ENCODE measurements at places on chromosomes 2 and 18.

GRCh38 chr2:102422910-102423309 lies at the start of gene IL18RAP:
IL18RAP (plus strand) TSS chr2:102423160; CDS start chr2:102423278, 118 bp downstream.
- DNase-seq, result no peak

- no peak for DNase-seq
Measured at GRCh38 chr18:59923539-59924196, 23.9 kb downstream of the PMAIP1 start.

DNA sequence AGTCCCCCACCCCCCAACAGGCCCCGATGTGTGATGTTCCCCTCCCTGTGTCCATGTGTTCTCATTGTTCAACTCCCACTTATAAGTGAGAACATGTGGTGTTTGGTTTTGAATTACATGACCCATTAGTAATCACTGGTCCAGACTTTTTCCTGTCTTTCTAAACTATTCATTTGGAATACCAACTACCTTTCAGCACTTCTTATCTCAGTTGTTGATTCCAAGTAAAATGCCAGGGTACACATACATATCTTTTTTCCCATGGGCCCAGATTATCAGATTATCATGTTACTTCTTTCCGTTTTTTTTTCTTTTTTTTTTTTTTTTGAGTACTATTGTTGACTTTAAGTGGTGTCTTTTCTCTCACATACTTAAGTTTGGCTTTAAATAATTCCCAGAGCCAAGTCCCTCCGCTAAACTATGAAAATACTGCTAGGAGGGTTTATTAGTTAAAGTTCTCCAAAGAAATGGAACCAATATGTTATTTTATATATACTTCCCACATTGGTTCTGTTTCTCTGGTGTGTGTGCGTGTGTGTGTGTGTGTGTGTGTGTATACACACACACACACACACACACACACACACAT lies 389.3 kb downstream of the IRS1 start:
- no peak for DNase-seq

DNA sequence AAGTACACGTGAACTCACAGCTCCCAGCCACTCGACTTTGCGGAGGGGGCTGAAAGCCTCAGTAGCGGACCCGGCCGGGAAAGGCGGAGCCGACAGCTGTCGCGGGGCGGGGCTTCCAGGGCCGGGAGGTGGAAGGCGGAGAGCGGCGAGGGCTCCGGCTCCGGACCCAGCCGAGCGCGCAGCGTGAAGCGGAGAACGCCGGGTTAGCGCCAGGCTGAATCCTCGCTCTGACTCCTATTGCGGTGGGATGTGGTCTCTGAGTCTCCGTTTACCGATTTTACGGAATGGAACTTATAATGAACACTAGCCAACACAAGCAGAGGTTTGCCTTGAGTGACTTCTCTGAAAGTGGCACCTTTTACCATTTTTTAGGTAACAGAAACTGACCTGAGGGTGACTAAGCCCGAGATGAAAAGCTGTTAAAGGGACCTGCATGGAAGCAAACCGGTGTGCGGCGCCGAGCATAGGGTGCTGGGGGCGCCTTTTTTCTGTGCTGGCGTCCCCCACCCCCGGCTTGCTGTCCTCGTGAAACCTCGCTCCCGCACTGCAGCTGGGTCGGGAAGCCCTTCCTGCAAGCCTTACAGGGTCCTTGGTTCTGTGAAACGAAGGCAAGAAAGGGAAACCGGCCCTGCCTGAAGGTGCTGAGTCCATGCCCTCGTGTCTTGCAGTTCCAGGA lies 72.9 kb downstream of the EN1 start:
- DNase-seq, result no peak

GRCh38 chr2:231290321-231291015 lies 92.0 kb downstream of the ARMC9 start:
- no peak for DNase-seq

DNA sequence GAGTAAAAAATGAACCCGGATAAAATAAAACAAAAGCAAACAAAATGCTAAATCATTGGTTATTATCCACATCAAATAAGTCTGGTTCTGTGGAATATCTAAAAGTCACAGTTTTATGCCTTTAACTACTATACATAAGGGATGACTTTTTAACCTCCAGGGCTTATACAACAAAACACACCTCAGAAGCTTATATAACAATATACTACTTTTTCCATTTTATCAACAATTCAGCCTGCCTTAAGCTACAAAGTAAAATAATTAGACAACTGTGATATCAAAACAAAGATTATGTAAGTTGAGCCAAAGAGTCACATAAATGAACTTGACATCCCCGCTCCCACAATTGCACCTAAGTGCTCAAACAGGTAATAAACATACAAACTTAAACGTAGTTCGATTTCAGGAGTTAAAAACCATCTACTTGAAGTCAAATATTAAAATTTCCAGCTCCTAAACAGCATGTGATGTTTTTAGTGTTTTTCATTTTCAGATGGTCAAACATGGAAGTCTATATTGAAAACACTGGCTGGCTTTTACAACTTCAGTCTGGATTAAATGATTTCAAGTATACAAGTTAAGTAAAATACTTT lies 54.7 kb downstream of the ATIC start:
- no peak for DNase-seq

DNA sequence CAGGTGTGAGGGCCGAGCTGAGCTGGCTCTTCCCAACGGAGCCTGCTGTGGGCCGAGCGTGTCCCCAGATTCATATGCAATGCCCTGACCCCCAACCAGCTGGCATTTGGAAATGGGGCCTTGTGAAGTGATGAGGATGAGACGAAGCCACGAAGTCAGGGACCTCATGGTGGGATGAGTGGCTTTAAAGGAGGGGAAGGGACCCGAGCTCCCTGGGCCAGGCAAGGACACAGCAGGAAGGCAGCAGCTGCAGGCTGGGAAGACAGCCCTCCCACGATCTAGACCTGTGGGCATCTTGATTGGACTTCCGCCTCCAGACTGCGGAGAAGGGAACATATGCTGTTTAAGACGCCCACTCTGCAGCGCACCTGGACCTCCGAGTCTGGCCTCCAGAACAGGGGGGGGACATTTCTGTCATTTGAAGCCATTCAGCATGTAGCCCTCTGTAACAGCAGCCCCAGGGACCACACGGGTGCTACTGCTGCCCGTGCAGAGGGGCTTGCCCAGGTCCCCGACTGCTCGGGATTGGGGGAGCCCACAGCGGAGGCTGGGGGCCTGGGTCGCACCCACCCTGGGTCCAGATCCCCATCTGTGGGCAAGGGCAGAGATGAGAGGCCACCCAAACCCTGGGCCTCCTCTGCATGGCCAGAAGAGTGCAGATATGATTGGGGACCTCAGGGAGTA lies 27.2 kb downstream of the KIF1A start:
- no peak for DNase-seq

DNA sequence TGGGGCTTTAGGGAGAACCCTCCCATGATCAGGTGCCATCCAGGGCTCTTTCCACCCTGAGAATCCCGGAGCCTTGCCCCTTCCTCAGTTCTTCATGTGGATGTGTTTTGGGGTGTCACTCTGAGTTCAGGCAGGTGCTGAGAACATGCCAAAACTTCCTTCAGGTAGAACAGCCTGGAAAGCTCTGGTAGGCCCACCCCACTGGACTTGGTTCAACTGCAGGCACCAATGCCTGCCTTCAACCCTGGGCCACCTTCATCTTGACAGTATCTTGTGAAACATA lies 85.8 kb downstream of the EPAS1 start:
- DNase-seq, result no peak

- DNase-seq, result peak; percentile 63
Measured at GRCh38 chr2:24586955-24587354, 95.9 kb downstream of the NCOA1 start.

DNA sequence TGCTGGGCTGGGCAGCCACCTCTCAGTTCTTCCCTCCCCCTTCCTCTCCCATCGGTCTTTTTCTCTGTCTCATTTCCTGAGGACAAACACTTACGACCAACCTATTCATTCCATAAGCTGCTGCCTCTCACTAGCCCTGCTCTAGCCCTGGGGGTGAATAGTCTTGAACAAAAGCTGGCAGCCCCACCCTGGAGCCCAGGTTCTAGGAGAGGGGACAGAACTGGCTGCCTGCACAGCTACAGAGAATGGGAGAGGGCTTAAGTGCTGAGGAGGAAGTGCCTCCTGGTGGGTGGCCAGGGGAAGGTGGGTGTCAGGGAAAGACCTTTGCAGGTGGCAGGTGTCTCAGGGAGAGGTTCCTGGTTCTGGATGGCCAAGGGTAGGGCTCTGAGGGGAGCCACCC lies 22.8 kb downstream of the ANO7 start:
- no peak for DNase-seq

DNA sequence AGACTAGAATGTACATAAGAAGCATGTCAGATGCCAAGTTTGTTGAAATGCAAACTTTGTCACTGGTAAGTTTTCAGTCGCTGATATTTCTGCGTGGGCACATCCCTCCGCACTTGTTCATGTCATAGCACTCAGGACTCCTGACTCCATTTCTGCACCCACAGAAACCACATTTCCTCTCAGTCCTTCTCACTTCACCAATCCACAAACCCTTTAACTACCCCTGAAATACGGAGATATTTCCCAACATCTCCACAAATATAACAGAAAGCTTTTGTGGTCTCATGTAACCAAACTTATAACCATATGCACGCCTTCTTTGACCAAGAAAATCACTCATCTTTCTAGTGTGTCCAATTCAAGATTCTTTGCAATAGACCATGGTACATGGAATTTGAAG lies 276.9 kb upstream of the ERBB4 start:
- DNase-seq, result no peak

- no peak for DNase-seq
Measured at GRCh38 chr18:7894592-7894991, 327.5 kb downstream of the PTPRM start.

- no peak for DNase-seq
Measured at GRCh38 chr2:112793449-112793978, 9.2 kb upstream of the IL1A start.

DNA sequence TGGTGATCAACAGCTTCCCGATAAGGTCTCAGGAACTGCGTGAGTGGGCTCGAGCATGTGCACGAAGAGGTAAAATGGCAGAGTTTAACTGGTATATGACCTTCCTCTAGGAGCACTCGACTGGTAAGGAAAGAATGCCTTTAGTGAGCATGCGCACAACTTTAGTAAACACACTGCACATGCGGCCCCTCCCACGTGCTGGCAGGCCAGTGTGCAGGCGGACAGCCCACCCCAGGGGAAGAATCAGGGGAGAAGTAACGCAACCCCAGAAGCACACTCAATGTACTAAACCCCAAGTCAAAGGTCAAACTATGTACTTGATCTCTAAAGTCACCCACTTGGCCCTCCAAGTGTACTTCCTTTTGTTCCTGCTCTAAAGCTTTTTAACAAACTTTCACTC lies 28.7 kb upstream of the SLC25A52 start:
- no peak for DNase-seq

DNA sequence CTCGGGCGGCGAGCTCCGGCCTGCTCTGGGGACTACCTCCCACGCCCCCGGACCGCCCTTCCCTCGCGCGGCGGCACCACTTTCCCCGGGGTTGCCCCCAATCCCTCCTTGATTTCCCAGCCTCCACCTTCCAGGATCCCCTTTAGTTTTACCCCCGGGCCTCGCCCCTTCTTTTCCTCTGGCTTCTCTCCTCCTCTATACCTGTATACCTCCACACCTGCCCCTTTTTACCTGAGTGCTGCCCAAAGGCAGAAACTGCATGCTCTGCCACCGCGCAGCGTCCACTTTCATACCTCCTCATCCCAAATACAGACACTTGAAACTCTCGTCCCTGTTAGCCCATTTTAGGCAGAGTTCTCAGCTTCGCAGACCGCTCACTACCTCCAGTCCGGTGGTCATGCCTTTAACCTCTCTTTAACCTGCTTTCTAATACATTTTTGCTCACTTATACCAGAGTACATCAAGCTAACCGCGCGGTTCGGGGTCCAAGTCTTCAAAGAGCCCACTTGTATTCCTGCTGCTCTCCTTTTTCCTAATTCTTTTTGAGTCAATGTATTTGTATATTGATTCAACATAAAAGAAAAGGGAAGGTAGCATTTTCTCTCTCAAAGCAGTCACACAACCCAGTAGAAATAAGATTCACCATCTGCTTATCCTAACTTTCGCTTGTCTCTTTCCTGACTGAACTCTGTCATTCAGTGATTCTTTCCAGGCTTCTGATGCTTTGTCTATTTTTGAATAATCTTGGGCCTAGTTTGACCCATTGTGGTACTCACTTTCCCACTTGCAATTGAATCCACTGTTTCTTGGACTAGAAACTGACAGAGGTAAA lies 901 bp downstream of the SPOPL start:
- no peak for DNase-seq

GRCh38 chr2:168247341-168248261 lies at the start of gene STK39:
STK39 (minus strand) TSS chr2:168247595; CDS start chr2:168247435, 160 bp downstream.
- DNase-seq, result peak; percentile 73

GRCh38 chr2:9391961-9392720 lies 31.2 kb downstream of the ITGB1BP1 start:
- no peak for DNase-seq

GRCh38 chr18:7814754-7815315 lies 247.7 kb downstream of the PTPRM start:
- DNase-seq, result no peak

- no peak for DNase-seq
Measured at GRCh38 chr2:71347517-71347916, 15.9 kb downstream of the ZNF638 start.

- no peak for DNase-seq
Measured at GRCh38 chr2:168566974-168567665, 111.0 kb downstream of the CERS6 start.

GRCh38 chr2:232458661-232459418 lies 2.9 kb downstream of the ALPI start:
- DNase-seq, result no peak

DNA sequence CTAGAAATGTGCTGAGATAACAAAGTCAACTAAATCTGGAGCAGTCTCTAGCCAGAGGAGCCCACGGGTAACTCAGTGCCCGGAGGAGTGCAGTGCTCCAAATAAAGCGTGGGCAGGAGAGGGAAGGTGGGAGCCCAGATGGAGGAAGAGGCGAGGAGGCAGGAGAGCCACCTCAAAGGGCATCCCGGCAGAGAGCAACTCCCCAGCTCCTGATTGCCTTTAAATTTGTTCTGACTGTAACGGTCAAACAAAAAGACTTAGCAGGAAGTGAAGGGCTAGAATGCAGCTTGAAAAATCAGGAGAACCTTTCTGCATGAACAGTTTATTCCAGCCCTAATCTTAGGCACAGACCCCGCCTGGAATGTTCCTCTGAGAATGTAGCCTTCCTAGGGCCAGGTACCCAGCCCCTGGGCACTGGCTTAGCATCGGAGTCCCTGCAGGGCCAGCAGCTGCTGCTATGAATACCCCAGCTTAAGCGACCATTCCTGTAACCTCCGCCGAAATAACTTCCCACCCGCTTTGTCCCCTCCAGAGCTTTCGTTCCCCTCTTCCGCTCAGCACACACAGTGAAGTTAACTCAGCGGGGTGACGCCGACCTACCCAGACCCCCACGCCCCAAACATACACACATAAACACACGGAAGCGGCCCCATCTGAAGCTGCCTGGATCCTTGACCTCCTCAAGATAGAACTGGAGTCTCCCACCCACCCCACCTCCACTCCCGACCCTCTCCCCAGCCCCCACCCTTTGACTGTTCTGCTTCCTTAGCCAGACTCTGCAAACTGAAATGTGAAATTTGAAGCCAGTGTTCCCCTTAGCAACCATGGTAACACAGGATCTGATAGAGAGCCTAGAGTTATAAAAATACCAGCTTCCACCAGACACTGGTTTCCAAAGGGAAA lies 123.2 kb downstream of the SMAD7 start:
- no peak for DNase-seq

GRCh38 chr2:72425996-72426395 lies 278.3 kb upstream of the CYP26B1 start:
- no peak for DNase-seq

- DNase-seq, result no peak
Measured at GRCh38 chr2:45117383-45117782, 108.1 kb upstream of the SIX2 start.

GRCh38 chr2:236351966-236352525 lies 87.8 kb upstream of the ASB18 start:
- no peak for DNase-seq

Measured in stimulated activated CD4-positive, alpha-beta T cell treated with anti-CD3 and anti-CD28 coated beads, Interleukin-4, amount 100 ng/mL, for 24 hours (primary cell).